CD4-positive, alpha-beta memory T cell (primary cell): ENCODE measurements at places on chromosomes 4 and X. TPM values are rescaled to one million over a fixed set of nuclear protein-coding genes. Genes with fewer than 3 reads are reported as not detected.

- DNase-seq, result no peak
These were observed 39.5 kb upstream of the ZNF330 start for GRCh38 chr4:141180991-141181761.

GRCh38 chr4:88630756-88631155, 38.5 kb downstream of the HERC3 start:
- DNase-seq, result no peak

DNA sequence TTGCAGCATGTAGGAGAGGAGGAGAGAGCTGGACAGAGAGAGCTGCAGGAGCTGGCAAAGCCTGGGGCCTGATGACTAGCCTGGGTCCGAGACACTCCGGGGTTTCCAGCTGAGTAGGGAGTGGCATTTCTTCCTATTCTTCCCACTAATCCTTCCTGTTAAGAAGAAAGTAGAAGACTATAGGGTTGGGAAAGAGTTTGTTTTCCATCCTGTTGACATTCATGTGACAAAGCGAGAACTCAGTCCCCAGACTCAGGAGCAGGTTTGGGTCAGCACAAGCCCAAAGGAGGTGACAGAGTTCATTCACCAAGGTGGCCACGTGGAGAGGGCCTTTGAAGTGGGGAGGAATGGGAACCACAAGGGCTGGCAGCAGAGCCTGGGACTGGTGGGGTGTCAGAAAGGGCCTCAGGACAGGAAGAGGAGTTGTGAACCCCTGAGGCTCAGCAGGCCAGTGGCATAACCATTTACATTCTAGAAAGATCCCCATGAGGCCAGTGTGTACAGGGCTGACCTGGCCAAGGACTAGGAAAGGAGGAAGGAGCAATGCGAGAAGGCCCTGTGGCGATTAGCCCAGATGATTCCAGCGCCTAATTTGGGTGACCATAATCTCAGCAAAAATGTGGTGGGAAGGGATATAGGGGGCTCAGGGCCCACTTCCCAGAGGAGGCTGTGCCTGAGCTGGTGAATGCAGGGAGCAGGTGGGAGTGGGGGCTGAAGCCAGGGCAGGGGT, 3.3 kb upstream of the HAUS3 start:
- no peak for DNase-seq

- DNase-seq, result no peak
These were observed 1689.5 kb upstream of the PCDH10 start for GRCh38 chr4:131459430-131460101.

FRMD7 gene
- polyA plus RNA-seq, result not detected

GRCh38 chrX:37644381-37645305, 40.9 kb upstream of the XK start:
- DNase-seq, result no peak

DOK7 gene
- not detected for polyA plus RNA-seq

TLR6 gene
- polyA plus RNA-seq, result 0.89 TPM

DNA sequence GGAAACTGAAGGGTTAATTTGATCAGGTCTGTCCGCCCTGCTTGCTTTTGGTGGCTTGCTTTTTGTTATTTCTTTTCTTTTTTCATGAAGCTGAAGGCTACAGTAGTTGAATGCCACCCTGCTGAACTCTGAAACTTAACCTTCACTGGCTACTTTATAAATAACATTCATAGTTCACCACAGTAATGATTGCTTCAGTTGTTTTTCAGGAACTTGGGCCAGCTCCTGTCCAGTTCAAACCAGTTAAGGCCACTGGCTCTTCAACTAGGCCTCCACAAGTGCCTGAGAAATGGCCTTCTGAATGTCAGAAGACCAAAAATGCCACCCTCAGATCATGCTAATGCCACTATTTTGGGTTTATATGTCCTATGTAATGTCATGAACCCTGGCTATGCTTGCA, 7.7 kb upstream of the ASB9 start:
- no peak for DNase-seq

DNA sequence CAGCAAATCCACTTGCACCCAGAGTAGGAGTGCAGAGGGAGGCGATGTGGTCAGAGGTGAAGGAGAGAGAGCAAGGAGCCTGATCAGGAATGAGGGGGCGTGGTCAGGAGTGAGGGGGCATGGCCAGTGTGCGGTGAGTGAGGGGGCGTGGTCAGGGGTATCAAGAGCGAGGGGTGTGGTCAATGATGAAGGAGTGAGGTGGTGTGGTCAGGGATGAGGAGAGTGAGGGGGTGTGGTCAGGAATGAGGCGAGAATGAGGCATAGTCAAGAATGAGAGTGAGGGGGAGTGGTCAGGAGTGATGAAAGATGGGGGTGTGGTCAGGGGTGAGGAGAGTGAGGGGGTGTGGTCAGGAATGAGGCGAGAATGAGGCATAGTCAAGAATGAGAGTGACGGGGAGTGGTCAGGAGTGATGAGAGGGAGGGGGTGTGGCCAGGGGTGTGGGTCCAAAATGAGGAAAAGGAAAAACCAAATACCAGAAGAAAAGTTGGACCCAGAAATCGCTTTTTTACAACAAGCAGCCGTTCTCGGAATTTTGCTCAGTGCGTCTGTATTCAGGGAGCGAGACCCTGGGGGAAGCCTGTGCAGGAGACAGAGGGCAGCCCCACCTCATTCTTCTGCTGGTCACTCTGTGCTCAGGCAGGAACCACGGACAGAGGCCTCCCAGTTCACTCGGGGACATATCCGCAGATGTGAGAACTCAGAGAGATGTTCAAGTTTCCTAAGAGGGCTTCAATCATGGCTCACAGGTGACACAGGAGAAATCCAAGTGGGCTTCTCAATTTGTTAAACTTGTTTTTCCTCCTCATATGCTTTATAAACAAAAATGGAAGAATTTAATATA, 47.5 kb downstream of the MAGEA1 start:
- no peak for DNase-seq

DNA sequence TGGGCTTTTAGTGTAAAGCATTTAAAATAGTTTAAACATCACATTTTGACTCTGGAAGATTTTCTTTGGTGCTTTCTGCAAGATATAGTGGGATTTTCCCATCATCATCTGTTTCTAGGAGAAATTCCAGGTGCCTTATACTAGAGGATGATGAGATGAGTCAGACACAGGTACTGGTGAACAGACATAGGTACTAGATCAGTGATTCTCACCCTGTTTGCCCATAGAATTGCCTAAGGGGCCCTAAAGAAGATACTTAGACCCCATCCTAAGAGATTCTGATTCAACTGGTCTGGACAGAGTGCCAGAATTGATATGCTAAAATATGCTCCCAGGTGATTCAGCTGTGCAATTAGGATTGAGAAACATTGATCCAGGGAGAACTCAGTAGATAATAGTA, 9.7 kb downstream of the TSPAN7 start:
- no peak for DNase-seq

DNA sequence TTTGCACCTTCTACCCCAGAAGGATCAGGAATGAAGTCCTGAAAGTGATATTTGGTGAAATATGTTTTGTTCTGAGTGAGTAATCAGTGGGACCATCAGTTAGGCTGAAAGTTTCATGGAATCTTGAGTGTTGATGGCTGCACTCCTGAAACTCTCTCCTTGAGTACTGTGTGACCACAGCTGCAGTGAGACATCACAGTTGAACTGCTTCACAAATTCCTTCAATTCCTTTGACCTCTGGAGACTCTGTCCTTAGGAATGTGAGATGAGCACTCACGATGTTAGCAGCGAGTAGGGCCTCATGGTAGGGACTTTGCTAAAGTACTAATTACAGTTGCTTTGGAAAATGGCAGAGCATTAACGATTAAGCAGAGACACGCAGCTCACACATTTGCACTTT, 142.9 kb upstream of the SLC4A4 start:
- no peak for DNase-seq

DNA sequence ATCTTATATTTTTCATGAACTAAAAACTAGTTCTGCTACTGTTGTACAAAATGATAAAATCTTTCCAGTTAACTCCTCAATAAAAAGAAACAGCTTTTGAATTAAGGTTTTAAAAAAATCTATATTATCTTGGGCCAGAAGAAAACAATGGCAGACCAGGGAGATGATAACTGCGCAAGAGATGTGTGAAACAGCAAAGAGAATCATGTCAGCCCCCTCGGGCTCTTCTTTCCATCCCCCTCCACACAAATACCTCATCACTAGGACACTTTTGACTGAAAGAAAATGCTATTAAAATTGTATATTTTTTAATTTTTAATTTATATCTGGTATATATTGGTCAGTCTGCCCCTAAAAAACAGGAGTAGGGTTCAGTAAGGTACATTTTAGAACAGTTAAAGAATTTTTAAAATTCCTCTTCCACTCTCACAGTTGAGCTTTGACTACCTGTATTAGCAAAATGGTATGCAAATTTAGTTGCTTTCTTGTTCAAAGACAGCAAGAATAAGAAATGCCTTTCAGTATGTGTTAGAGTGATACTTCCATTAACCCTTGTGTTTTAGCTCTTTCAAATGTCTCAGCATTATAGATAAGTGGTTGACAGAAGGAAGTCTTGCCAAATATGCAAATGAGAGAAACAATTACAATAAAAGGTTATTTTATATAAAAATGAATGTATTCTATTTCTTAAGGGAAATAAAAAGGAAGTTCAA, 36.4 kb upstream of the LCORL start:
- DNase-seq, result no peak

GRCh38 chrX:1442724-1443367, 9.9 kb downstream of the ASMTL start:
- DNase-seq, result no peak

- no peak for DNase-seq
These were observed 32.1 kb downstream of the UBE2K start for GRCh38 chr4:39730072-39730471.

PRRG1 gene
- not detected for polyA plus RNA-seq

GRCh38 chr4:7595934-7596461, 161.3 kb upstream of the PSAPL1 start:
- no peak for DNase-seq

NOX1 gene
- not detected for polyA plus RNA-seq

MUC7 gene
- polyA plus RNA-seq, result not detected

DNA sequence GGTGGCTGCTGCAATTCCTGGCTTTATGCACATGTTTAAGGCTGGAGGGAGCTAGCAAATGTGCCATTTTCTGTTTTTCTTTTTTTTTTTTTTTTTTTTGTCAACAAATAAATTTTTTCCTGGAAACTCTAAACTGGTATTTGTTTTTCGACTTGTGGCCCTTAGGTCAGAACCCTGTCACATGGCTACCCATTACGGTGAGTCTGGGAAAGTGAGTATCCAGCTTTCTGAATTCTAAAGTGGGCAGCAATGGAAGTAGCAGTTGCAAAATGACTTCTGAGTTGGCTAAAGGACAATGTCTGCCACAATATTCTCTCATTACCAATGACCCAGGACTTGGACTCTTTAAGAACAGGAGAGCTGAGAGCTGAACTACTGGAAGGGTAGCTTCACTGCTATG, 225.1 kb upstream of the CENPE start:
- no peak for DNase-seq

ALPK1 gene
- 4.1 TPM for polyA plus RNA-seq

- no peak for DNase-seq
These were observed 35.9 kb downstream of the SUPT20HL1 start for GRCh38 chrX:24396236-24396930.

CYTL1 gene
- not detected for polyA plus RNA-seq

- no peak for DNase-seq
These were observed 4.9 kb downstream of the ACSL4 start for GRCh38 chrX:109728173-109728535.

- DNase-seq, result no peak
These were observed 144.9 kb downstream of the ANXA5 start for GRCh38 chr4:121551881-121552280.

DNA sequence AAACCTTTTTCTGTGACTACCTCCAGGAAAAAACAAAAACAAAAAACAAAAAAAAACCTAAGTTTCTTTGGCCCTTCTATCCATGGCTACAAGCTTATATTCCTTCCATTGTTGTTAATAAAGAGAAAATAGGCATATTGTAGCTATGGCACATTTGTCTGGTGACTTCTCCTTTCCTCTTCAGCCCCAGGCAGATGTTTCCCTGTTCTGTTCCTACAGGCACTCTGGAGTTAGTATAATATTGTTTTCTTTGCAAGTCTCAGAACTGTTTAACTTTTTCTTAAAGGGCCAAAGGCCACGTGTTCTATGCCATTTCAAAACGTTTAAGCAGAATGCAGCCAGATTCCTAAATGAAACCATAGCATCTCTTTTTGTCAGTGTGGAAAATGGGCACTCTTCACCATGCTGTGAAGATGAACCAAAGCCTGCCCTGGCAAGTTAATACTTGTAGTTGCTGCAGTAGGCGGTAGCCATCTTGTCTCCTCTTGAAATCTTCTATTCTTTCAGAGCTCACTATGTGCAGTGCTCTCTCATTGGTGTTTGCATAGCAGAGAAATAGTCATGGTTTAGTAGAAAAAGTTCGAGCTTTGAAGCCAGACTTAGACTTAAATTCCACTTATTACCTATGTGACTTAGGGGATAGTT, 44.8 kb upstream of the MTMR1 start:
- no peak for DNase-seq

- DNase-seq, result no peak
These were observed 36.9 kb downstream of the CCDC158 start for GRCh38 chr4:76384052-76384451.

DNA sequence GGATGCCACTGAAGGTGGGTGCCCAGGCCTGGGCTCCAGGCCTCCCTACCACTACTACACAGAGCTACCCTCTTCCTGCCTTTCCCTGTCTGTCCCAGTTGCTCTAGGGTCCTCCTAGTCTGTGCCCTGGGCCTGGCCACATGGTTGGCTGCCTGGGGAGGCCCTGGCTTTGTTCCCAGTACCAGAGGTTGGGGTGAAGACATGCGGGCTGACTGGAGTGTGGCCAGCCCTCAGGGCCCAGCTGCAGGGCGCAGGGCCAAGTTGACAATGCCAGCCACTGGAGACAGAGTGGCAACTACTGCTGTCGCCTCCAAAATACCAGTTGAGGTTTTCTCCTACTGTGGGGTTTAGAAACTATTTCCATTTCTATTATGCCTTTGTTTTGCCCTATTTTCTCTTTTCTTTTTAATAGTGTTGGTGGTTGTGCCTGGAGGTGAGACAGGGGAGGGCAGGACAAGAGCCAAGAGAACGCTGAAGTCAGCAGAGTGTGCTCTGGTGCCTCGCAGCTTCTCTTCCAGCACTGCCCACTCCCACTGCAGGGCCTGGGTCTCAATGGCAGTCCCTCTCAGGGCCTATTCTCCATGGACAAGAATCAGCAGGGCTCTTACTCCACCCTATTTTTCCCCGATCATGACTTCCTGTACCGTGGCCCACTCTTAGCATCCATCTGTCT, 32.2 kb upstream of the XPNPEP2 start:
- DNase-seq, result no peak

- DNase-seq, result no peak
These were observed 1.5 kb downstream of the ABCE1 start for GRCh38 chr4:145099653-145100052.

DNA sequence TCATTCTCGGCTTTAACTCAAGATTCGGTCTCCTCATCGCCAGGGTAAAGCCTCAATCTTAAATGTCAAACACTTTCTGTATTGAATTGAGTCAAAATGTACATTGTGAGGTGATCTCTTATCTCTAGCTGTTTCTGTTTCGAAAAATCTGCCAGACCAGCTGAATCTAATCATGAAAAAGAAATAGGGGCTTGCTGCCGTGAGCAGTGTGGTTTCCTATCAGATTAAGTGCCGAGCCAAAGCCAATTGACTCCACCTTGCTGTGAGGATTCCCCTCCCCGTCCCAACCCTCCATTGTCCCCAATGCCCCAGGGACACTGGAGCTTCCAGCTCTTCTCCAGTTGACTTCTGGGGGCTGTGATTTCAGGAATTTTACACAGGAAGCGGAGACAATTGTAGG, 12.5 kb upstream of the CRLF2 start:
- no peak for DNase-seq

CXXC4 gene
- polyA plus RNA-seq, result not detected
